ENCODE measurements at places on chromosomes 4 and X.

DNA sequence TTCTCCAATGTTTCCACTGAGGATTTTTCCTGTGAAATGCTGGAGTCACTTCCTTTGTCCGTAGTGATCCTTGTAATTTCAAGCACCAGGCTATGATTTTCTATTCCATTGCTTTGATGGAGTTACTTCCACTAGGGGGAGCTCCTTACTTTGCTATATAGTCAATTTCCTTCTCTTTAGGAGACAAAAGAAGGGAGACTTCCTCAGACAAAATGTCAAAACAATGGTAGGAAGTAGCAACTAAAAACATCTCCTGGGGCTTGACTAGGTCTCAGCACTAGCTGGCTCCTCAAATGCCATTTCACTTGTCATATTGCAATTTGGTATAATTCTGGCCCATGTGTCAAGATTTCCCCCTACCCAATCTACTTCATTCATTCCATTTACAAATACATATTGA, 24.1 kb downstream of the ZCCHC12 start:
- DNase-seq = peak; percentile 64

GRCh38 chr4:103904123-103904522, 184.3 kb upstream of the TACR3 start:
- no peak for DNase-seq

- DNase-seq = peak; percentile 51
Measured at GRCh38 chr4:2948895-2949781, 14.1 kb downstream of the NOP14 start.

DNA sequence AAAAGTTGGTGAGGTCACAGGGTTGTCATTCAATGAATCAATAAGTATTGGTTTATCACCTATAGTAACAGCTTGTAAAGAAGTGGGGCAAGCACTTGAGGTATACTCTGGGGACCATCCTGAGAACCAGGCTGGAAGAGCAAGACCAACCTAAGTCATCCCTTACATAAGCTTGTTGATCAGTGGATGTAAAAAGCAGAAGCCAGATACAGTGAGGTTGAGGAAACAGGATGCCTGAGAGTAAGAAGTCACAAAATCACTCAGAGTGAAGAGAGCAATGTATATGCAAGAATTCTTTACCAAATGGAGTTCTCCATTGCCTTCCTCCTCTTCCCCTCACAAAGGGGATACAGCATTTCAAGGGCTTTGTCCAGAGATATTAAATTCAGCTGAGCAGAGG, 76.3 kb upstream of the PACRGL start:
- peak; percentile 12 for DNase-seq

DNA sequence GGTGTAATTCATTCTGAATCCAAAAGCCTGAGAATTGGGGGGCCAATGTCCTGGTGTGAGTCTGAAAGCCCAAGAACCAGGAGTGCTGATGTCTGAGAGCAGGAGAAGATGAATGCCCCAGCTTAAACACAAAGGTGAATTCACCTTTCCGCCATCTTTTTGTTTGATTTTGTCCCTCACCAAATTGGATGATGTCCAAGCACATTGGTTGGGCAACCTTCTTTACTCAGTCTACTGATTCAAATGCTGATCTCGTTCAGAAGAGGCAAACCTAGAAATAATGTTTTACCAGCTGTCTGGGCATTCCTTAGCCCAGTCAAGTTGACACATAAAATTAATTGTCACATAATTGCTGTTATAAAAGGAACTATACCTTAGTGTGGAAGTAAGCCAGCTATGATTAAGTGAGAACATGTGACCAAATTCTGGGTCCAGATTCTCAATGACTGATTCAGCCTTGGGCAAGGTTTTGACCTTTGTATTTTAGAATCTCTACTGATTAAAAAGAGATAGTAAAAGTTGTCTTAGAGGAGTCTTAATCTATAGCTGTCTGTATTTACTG, 34.5 kb upstream of the SLC4A4 start:
- DNase-seq = no peak
